ENCODE measurements at places on chromosomes 13 and 19.

GRCh38 chr13:113338451-113338850 is 25.5 kb downstream of the GRTP1 start:
- no peak for DNase-seq

GRCh38 chr13:28166257-28166656 is 27.9 kb downstream of the PAN3 start:
- DNase-seq = no peak

- DNase-seq = no peak
These were observed 16.5 kb upstream of the TNFAIP8L1 start for GRCh38 chr19:4622695-4623421.

DNA sequence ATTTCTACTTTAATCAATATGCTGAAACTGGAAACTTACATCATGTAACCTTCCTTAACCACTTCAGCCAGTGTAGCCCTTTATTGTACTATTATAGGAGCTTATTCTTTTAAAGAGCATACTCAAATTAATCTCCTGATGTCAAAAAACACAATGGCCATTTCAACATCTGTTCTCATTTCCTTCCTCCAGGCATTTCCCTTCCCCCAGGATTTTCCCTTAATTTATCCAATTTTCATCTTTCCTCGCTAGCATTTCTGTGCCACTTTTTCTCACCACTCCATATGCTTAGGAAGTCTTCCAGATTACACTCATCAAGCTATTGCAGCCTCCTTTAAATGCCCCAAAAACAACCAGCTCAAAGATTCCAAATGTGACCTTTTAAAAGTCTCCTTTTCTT is 265.0 kb downstream of the PCDH9 start:
- no peak for DNase-seq

- no peak for DNase-seq
These were observed 9.1 kb upstream of the CDC16 start for GRCh38 chr13:114225610-114226009.

DNA sequence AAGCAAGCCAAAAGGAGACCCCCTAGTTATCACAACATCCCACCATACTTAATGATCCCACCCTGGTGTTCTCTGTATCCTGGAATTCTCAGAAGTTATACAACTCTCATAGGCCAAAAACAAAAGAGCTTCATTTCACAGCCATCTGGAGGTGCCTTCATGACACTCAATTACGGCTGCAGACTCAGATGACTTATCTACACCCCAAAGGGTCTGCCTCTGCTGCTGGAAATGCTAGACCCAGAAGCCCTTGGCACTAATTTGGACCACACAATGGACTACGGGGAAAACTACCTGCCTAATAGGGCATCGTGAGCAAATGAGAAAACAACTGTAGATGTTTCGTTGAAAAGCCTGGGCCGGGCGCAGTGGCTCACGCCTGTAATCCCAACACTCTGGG is 40.2 kb downstream of the BRD4 start:
- no peak for DNase-seq

DNA sequence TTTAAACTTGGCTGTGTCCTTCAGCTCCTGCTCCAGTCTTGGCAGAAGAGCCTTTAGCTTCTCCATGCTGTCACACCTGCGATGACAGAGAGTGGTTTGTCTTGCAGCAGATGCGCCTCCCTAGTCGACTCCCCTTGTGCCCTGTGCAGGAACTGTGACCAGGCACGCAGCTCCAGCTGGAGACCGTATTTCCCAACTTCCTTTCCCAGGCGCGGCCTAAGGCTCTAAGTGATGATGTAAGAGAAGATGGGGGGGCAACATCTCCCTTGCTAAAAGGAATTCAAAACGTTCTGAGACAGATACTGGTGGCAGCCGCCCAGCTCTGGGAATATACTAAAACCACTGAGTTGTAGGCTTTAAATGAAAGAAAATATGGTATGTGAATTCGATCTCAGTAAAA is 16.3 kb downstream of the DCUN1D2 start:
- no peak for DNase-seq

DNA sequence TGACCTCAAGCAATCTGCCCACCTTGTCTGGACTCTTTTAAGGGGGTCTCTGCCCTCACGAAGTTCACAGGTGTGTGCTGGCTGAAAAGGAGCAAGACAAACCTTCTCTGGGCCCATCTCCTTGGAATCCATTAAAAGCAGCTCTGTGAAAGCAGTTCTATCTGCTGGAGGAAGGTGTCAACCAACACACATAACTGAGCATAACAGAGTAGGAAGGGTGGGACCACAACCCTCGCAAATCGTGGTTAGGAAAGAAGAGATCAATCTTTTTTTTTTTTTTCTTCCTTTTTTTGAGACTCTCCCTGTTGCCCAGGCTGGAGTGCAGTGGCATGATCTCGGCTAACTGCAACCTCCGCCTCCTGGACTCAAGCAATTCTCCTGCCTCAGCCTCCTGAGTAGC is 1.4 kb downstream of the SUGP2 start:
- no peak for DNase-seq

DNA sequence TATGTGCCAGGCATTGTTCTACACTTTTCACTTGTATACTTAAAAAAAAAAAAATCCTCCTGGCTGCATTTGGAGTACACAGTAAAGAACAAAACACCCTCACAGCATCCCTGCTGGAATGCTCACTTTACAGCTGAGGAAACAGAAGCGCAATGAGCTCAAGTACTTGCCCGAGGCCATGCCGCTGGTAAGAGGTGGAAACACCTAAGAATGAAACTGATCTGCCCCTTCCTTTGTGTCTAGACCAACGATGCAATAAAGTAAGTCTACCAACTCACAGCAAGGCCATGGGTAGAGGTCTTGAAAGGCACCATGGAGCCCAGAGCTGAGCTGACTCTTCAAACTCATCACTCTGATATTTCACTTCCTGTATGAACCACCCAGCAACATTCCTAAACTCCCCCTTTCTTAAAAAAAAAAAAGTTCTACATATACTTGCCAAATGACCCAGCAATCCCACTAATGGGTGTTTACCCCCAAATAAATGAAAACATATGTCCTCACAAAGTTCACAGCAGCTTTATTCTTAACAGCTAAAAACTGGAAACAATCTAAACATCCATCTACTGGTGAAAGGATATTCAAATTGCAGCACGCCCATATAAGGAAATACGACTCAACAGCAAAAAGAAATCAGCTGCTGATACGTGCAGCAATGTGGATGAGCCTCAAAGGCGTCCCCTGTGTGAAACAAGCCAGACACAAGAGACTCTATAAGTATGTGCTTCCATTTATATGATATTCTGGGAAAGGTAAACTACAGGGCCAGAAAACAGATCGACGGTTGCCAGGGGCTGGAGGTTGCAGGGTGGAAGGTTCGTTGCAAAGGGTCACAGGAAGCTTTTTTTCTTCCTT is 236.6 kb upstream of the MAB21L1 start:
- peak; percentile 81 for DNase-seq

GRCh38 chr19:29268103-29268502 is 55.2 kb upstream of the UQCRFS1 start:
- no peak for DNase-seq

- no peak for DNase-seq
These were observed at the start of gene ZNF135 for GRCh38 chr19:58059003-58059670. Gene ZNF135, plus strand, starts transcription at chr19:58059282. Its CDS starts 721 bp downstream, at chr19:58060003.

GRCh38 chr13:24172071-24172470 is 11.6 kb downstream of the SPATA13 start:
- no peak for DNase-seq

- no peak for DNase-seq
These were observed 103.4 kb downstream of the LHFPL6 start for GRCh38 chr13:39499604-39500003.

DNA sequence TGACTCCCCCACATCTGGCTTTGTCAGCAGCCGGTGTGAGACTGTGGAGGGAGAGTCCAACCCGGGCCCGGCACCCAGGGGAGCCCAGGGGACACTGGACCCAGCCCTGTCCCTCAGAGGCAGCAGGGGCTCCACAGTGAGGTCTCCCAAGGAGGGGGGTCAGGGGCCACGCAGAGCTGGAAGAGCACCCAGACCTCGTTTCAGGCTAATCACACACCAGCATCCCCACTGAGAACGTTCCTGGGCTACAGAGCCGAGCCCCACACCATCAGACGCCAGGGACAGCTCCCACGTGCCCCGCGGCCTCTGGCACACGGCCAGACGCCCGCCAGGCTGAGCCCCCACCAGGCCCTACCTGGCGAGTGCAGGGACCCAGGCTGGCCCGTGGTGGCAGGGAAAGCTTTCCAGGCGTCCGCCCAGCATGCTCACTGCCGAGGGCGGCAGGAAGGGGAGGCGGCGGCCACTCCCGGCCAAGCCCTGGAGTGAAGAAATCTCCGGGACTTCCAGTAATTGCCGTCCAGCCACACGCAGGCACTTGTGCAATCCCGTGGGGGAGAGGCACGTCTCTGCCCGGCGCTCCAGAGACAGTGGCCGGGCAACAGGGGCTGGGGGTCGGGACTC is 19.2 kb downstream of the SBNO2 start:
- DNase-seq = peak; percentile 12

GRCh38 chr19:29630655-29631054 is 24.6 kb downstream of the POP4 start:
- DNase-seq = no peak

DNA sequence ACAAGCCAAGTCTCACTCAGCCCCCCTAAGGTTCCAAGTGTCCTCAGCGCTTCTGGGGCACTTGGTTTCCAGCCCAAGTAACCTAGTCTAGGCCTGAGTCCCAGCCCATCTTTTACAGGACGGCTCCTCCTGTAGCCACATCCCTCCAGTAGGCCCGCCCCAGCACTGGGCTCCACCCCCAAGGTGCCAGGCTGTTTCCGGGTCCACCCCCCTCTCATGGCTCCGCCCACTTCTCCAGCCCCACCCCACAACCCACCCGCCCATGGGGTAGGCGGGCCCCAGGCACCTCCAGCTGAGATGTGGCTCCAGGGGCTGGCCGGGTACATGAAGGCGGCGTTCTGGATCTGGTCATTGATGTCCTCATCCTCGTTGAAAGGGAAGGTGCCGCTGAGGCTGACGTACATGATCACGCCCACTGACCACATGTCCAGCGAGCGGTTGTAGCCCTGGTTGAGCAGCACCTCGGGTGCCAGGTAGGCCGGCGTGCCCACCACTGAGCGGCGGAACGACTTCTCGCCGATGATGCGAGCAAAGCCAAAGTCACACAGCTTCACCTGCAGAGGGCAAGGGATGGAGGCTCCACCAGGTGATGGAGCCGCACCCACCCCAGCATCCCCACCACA is 17.2 kb upstream of the DACT3 start:
- no peak for DNase-seq

DNA sequence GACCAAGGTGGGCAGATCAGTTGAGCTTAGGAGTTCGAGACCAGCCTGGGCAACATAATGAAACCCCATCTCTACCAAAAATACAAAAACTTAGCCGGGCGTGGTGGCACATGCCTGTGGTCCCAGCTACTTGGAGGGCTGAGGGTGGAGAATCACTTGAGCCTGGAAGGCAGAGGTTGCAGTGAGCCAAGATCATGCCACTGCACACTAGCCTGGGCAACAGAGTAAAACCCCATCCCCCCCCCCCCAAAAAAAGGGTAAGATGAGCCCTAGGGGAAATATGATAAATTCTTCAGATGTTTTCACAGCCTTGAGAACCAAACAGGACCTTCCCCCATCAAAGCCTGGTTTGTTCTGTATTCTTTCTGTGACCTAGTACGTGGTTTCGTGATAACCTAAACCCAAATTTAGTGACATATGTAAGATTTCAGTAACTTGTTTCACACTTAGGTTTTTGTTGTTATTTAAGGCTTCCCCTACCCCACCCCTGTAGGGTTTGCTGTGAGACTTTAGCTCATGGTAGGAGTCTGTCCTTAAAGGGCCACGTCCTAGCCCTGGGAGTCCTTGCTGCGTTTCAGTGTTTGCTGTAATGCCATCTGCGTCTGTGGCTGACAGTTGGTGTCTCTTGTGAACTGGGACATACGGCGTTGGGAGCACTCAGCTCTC is 49.6 kb downstream of the MYO9B start:
- DNase-seq = no peak

GRCh38 chr13:61406275-61406674 is 9.4 kb downstream of the PCDH20 start:
- DNase-seq = no peak

- no peak for DNase-seq
These were observed 173.5 kb downstream of the KCNRG start for GRCh38 chr13:50188696-50189095.

DNA sequence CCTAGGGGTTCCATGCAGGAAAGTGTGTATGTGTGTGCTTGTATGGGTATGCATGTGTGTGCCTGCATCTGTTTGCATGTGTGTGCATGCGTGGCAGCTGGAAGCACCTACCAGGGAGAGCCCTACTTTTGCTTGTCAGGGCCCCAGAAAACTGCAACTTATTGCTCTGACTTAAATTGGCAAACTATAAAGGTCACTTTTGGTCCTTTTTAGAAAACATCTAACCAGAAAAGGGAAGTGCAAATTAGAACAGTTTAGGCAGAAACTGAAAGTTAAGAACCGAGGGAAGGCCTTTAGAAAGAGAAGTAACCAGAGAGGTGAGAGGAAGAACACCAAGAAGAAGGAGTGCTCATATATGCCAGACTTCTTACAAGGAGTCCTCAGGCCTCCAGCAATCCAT is 32.5 kb downstream of the DLEU7 start:
- no peak for DNase-seq

GRCh38 chr13:59337070-59337469 is 826.7 kb downstream of the DIAPH3 start:
- DNase-seq = no peak

- DNase-seq = no peak
These were observed 795 bp upstream of the ABCA7 start for GRCh38 chr19:1038978-1039645.

DNA sequence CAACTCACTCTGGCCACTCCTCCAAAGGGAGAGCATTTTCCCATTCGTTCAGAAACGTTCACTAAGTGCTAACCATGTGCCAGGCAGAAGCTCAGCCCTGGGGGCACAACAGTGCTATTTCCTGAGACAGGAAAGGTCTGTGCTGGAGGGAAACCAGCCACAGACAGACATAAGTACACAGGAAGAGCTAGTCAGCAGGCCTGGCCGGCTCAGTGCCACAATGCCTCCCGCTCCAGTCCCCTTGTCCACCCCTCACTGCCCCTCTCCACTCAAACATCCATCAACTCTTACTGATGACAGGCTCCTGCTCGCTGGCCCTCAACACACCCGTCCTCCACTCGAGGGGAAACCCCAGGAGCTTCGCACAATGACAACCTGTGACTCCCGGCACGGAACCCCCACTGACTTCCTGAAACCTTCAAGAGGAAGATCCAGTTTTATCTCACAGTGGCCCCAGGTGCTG is 11.3 kb upstream of the PLA2G4C start:
- no peak for DNase-seq

- peak; percentile 77 for DNase-seq
These were observed 573 bp upstream of the ZNF614 start for GRCh38 chr19:52028780-52029123.

GRCh38 chr19:49712397-49712859 is 21.5 kb downstream of the CPT1C start:
- peak; percentile 28 for DNase-seq

- DNase-seq = no peak
These were observed 195.7 kb upstream of the IPO5 start for GRCh38 chr13:97757807-97758206.

- no peak for DNase-seq
These were observed 17.4 kb upstream of the AP1M2 start for GRCh38 chr19:10604460-10604980.

- no peak for DNase-seq
These were observed 18.7 kb downstream of the ACTN4 start for GRCh38 chr19:38665950-38666662.

Data from NCI-H146 (cell line).